NCI-H146 (cell line): ENCODE measurements at places on chromosomes 4 and X.

DNA sequence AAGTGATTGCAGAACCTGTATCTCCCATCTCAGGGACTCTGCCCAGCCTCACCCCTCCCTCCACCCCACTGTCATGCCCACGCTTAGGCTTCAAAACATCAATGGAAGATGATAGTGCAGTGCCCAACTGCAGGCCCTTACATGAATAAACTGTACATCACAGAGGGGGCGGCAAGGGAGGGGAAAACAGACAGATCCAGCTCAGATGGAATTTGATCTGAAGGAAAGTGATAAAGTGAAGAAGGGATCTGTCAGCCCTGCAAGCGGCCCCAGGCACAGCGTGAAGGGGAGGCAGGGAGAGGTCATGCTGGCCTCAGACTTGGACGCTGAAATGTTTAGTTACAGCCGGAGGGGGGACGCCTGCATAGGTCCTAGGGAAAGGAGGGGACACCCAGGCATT, 38.5 kb downstream of the GYG2 start:
- no peak for DNase-seq

DNA sequence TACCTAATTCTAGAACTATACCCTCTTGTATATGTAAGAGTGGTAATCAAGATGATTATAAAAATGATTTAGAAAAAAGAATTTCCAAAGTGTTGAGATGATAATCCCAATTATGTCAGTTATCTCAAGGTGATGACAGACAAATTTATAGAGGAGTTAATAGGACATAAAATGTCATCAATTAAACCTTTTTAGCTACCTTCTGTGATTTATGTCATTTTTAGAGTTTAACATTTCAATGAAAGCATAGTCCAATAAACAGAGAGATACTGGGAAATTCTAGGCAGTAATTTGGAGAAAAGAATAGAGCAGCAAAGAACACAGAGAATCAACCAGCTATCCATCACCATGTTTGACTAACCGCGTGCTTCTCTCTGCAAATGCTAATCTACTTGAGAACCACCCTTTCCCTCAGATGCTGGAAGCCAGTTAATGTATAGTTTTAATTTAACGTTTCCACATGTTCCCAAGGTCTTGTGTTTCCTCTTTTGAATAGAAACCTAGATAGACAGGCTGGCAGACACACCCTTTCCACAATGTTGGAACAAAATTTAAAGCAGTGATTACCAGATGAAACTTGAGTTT, 433.1 kb upstream of the FAM241A start:
- DNase-seq: no peak

DNA sequence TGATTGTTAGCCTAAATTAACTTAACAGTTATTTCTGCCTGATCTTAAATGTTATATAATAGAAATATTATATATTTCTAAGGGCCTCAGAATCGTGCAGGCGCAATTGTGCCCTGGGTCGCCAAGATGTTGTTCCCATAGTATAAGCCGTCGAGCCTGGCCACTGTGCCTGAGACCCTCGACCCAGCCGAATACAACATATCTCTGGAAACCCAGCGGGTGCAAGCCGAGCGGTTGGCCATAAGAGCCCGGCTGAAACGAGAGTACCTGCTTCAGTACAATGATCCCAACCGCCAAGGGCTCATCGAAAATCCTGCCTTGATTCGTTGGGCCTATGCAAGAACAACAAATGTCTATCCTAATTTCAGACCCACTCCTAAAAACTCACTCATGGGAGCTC, 549.8 kb downstream of the KCTD8 start:
- no peak for DNase-seq

DNA sequence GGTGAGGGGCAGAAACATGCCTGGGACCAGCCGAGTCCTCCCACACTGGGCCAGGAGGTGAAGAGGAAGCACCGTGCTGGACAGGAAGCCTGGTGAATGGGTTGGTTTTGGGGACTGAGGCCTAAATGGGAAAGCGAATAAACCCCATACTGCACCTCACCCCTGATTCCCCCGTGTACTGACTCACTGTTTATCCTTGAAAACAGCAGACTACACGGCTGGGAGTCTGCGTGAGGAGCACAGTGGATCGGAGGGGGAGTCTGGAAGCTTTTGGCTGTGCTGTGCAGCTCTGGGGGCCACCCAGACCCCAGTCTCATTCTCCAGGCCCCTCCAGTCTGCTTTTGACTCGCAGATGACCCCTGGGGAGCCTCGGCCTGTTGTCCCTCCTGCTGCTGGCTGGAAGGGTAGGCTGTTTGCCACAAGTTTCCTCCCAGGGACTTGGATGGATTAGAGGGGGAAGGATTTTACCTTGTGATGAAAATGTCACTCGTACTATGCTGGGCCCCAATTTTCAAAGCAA, 90.0 kb downstream of the PSAPL1 start:
- no peak for DNase-seq

DNA sequence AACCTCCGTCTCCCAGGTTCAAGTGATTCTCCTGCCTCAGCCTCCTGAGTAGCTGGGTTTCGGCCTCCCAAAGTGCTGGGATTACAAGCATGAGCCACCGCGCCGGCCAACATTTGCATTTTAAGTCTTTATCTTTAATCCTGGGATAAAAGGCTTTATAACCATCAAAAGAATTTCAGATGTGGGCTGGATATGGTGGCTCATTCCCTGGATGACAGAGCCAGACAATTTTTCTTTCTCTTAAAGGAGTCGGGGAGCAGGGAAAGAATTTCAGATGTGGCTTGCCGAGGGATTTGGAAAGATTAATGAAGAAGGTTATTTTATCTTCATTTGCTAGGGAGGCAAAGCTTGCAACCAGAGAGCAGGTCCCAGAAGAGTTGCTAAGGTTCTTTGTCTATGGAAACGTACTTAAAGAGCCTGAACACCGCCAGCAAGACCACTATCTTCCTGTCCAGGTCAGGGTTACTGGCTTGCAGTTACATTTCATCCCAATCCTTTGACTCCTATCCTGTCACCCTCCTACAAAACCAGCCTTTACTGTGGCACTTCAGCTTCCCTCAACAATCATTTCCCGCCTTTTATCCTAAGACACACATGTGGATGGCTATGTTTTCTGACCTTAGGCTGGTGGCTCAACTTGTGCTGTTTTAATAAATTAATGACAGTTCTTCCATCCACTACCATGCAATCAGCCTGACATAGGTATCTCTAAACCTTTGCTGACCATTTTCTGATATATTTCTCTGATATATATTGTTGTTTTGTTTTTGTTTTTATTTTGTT, 3.9 kb upstream of the KLHL8 start:
- no peak for DNase-seq

- no peak for DNase-seq
These were observed 322.9 kb upstream of the NWD2 start for GRCh38 chr4:36921476-36922216.

- DNase-seq: no peak
These were observed 24.9 kb upstream of the ZDHHC15 start for GRCh38 chrX:75547783-75548182.

DNA sequence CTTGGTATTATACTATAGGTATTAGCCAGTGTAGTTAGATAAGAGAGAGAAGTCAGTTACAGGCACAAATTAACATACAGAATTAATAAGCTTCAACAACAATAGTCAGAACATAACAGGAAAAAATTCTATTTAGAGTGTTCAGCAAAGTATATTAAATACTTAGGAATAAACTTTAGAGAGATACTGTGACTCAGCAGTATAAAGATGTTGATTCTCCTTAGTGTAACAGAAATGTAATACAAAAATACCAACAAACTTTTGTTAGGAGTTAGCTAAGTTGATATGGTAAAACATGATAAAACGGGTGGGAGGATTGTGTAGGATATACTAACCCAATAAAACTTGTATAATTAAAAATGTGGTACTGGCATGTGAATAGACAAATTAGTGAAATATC, 154.3 kb downstream of the DIPK2B start:
- no peak for DNase-seq

DNA sequence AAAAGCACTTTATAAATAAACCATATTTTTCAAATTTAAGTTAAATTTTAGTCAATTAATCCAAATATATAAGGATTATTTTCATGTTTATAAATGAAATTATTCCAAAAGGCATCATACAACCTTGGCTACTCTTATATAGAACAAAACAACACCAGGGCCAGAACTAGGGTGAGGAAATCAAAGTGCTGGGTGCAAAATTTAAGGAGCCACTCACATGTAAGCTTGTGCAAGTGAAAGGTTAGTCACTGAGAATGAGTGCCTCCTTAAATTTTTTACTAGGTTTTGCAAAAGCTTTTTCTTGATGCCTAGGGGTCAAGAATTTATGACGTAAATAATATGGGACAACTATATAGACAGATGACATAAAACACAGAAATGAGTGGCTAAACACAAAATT, 83.4 kb upstream of the COX18 start:
- DNase-seq: no peak

DNA sequence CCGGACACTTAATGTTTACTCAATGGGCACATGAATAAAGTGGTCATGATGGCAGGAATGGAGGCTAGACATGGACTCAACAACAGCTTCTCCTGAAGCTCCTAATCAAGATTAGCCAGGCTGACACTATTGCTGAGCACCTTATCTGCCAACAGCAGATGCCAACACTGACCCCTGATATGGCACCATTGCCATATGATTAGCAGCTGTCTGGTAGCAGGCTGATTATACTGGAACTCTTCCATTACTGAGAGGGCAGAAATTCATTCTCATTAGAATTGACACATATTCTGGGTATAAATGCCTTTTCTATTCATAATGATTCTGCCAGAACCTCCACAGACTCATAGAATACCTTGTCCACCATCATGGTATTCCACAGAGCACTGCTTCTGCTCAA, 18.4 kb upstream of the AFF1 start:
- DNase-seq: no peak

DNA sequence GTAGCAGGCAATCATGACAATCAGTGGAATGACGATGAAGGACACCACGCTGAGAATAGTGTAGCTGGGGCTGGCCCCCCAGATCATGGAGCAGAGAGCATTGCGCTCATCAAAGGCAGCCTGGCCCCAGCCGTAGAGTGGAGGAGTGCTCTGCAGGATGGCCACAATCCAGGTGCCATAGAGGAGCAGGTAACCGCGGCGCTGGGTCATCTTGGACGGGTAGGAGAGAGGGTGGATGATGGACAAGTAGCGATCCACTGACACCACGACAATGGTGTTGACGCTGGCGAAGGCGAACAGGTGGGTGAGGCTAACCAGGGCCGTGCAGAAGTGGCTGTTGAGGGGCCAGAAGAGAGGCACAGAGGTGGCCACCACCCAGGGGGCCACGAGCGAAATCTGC, 2.8 kb downstream of the GPR101 start:
- DNase-seq: no peak

- peak; percentile 65 for DNase-seq
These were observed 1.9 kb upstream of the TBC1D14 start for GRCh38 chr4:6907658-6908191.

DNA sequence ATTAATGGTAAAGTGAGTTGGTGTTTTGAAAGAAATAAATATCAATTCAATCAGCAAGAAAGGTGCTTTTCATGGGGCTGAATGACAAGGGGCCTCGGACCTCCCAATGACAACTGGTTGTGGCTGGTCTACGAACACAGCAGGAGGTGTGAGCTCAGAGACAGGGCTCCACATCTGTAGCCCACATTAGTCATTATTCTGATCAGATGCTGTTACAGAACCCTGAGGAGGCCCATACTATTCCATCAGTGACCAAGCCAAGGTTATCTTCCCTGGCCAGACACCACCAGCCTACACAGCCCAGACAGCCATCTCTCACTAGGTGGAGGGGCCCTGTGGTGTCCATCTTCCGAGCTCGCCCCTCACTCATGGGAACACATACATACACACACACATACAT, 168.8 kb downstream of the SH3KBP1 start:
- no peak for DNase-seq

DNA sequence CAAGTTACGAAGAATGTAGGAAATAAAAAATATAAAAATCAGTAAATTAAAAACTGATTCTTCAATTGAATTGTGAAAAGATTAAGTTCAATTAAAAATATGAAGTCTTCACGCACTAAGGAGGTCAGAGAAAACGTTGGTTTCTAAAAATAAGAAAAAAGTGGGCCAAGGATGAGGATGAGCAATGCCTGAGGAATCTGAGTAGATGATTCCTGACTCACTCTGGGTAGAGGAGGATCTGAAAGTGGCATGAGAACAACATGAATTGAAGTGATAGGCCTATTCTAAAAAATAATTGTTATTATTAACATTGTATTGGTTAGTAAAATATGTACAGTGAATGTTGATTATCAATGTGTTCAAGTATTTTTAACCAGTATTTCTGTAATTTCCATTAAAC, 444.2 kb downstream of the GRIA2 start:
- DNase-seq: no peak

GRCh38 chr4:106978046-106978774, 57.9 kb downstream of the DKK2 start:
- DNase-seq: no peak

DNA sequence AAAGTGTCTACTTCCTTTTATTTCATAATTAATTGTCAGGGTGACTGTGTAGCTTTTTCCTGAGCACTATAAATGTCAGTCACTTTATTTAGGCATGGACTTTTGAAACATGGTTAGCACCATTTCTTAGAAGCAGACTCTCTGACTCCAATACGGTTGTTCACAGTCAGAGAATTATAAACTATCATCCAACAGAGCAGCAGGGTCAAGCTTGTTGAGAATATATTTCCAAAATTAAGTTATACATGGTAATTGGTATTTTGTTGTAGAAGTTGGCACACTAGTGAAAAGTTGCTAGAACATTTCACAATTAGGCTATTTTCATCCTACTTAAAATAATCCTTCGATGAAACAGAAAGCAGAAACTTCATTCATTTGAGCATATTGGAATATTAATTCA, 1155.5 kb upstream of the IGFBP7 start:
- no peak for DNase-seq

- DNase-seq: no peak
These were observed 77.4 kb downstream of the ANKRD17 start for GRCh38 chr4:73181231-73181630.

GRCh38 chrX:39850630-39851152, 247.1 kb downstream of the BCOR start:
- DNase-seq: peak; percentile 69

GRCh38 chr4:139247700-139248238, 32.3 kb downstream of the MGARP start:
- no peak for DNase-seq

DNA sequence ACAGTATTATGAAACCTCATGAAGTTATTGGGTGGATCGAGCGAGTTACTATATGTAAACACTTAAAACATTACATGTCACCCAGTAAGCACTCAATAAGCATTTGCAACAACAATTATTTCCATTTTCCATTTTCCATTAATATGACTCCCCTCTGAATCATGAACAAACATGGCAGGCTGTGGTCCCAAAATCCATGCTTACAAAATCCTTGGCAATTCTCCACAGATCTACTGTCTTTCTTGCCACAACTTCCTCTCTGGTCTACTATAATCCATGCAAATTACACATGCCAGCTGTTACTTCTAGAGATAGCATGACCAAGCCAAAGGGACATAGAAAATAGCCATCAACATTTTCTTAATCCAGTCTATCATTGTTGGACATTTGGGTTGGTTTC, 22.0 kb downstream of the ASB11 start:
- no peak for DNase-seq
